Stimulated activated CD4-positive, alpha-beta T cell treated with anti-CD3 and anti-CD28 coated beads, Interleukin-2, amount 100 ng/mL, for 24 hours (primary cell): ENCODE measurements at places on chromosomes 3 and 15.

DNA sequence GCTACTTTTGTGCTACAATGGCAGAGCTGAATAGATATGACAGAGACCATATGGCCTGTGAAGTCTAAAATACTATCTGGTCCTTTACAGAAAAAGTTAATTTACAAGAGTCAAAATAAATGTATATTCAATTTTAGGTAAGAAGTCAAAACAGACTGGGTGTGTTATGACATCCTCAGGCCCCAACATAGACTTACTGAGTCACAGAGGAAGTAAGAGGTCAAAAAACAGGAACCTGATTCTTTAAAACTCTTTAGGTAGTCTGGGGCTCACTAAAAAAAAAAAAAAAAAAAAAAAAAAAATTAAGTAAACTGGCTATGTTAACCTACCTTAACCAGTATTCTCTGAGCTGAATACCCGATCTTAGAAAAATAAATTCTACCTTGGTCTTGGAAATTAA, 13.1 kb downstream of the DNAAF4 start:
- DNase-seq: no peak

DNA sequence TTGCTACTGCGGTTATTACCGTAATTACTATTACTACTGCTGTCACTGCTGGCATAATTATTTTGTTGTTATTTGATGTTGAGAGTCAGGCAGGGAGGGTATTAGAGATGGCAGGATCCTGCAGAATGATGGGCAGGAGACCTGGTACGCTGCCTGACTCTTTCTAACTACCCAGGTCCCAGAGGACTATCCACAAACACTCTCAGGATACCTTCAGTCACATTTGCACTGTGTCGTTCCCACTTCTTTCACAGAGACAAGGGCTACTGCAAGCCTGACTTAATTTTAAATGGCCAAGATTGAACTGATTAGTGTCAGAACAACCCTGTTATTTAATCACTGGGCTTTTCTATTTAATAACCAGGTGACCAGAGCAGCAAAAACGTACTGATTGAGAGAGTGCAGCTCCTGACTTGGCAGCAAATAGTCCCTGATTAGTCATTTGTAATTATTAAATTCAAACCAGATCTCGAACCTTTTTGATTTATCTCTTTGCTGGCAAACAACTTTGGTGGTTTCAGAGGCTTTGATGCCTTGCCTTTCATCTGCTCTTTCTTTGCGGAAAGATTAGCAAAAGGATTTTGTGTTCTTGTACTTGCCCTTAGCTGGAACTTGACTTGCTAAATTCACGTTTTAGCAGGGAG, 88.8 kb upstream of the ARHGEF3 start:
- no peak for DNase-seq

DNA sequence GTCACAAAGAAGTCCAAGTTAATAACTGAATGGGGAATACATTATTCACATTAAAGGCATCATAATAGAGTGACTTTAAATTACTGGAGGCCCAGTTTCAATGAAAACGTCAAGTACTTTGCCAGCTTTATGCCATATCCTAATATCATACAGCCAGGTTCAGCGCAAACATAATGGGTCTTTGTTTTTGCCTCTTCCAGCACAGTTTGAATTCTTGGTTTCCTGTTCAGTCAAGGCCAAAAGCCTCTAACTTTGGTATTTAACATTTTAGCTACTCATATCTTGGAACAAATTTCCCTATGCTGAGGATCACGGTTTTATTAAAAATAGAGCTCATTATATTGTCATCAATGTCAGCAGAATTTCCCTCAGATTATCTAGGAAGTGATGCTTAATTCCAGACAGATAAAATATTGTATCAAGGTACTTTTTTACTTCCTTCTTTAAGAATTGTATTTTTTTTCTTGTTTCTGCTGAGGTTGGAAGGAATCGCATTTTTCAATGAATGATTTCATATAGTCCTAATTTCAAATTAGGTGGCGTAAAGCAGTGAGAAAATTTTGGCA, 269.2 kb downstream of the THRB start:
- DNase-seq: no peak

- DNase-seq: peak; percentile 21
Observed at GRCh38 chr3:156483426-156483825, 71.5 kb downstream of the SSR3 start.

- DNase-seq: no peak
Observed at GRCh38 chr3:100149130-100149529, 34.8 kb upstream of the FILIP1L start.

DNA sequence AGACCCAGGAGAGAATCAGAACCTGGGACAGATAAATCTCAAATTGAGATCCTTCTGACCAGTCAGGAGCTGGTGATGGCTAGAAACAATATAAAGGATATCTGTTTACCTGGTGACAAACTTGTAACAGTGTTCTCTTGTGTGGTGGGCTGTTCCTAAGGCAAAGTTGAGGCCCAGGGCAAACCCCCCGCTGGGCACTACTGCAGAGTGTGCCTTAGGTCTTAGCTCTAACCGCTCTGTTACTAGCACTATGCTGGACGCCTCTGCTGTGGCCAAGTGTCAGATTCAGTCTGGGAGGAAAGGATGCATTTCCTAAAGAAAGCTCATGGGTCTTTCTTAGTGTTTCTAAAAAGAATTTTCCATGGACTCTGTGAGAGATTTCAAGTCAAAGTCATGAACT, 146.5 kb upstream of the MEIS2 start:
- no peak for DNase-seq

- no peak for DNase-seq
Observed at GRCh38 chr3:65573548-65574116, 465.1 kb downstream of the MAGI1 start.

GRCh38 chr3:66644549-66644948, 143.7 kb upstream of the LRIG1 start:
- DNase-seq: no peak

- DNase-seq: no peak
Observed at GRCh38 chr3:147699175-147699838, 290.1 kb downstream of the ZIC1 start.

- DNase-seq: no peak
Observed at GRCh38 chr3:141237701-141238521, 6.3 kb downstream of the PXYLP1 start.

GRCh38 chr3:169952045-169952444, 14.6 kb upstream of the SEC62 start:
- DNase-seq: no peak

DNA sequence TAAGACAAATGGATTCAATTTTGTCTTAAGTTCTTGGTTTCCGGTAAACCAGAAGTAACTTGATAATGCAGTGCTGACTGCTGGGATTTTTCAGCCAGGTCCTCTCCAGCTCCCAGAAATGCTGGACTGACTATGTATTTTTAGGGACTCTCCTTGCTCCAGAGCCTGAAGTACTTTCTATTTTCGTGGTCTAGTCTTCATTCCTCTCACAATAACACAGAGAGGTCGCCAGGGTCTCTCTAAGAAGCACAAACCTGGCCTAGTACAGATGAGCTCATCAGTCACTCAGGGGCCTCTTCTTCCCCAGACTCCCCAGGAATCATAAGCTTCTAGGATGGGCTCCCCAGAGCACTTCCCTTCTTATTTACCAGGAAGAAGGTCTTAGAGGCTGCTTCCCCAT, 85.8 kb downstream of the FAM174B start:
- no peak for DNase-seq

- no peak for DNase-seq
Observed at GRCh38 chr3:102174312-102174712, 260.5 kb upstream of the ZPLD1 start.

DNA sequence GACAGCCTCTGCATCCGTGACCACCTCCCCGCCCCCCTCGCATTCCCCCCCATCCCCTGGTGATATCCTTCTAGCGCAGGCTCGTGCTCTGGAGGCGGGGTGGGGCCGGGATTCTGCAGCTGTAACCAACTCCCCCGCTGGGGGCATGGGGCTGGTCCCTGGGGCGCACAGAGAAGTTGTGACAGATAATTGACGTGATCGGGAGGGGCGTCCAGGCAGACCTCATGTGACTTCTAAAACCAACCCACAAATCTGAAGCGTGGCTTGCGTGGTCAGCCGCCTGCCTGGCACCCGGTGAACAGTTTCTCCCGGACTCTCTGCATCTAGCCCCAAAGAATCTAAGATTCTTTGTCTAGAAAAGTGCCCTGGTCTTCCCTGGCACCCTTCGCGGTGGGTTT, 100.6 kb upstream of the IGF1R start:
- peak; percentile 17 for DNase-seq

DNA sequence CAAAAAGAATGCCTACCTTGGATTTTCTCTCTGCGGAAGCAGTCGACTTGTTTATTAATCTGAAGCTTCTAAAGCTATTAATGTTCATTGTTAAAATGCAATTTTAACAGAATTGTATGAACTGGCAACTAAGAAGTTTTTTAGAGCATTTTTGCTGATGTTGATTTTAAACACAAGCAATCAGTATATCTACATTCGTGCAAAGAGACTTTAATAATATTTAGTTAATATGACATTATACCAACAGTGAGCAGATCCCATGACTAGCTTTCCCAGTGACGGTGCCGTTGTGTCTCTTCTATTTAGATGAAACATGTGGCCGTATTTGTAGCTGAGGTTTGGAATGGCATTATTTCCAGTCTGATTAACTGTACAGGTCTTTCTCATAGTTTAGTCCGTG, 88.0 kb downstream of the PEX5L start:
- no peak for DNase-seq

GRCh38 chr3:194939949-194940770, 254.5 kb downstream of the FAM43A start:
- DNase-seq: no peak

DNA sequence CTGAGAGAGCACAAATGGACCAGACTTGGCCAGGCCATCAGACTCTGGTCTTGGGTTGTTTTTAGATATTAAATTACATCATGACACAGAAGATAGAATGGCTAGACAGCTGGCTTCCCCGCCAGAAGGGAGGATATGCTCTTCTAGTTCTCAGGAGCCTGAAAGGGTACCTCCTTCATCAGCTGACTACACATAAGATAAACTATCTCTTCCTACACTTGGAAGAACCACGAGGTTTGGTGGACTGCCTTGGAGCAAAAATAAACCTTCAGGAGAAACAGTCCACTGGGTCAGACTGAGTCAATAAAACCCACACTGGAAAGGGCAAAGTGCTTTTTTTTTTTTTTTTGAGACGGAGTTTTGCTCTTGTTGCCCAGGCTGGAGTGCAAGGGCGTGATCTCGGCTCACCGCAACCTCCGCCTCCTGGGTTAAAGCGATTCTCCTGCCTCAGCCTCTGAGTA, 26.3 kb upstream of the DYNC1LI1 start:
- DNase-seq: no peak

DNA sequence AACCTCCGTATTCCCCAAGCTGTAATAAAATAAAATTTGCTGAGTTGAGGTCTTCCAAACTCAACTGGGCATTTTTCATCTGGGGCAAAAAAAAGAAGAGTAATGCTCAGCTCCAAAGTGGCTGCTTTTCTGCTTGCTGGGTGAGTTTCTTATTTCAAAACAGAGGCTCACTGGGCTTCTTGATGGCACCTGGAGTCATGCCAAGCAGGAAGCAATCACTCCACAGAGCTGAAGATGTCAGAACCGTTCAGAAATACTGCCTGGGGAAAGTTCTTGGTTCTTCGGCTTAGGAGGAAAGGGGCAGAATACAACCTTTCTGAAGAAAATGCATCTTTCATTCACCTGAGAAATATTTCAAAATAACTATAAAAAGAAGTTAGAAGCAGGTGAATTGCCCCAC, 4.1 kb downstream of the CCR9 start:
- no peak for DNase-seq

DNA sequence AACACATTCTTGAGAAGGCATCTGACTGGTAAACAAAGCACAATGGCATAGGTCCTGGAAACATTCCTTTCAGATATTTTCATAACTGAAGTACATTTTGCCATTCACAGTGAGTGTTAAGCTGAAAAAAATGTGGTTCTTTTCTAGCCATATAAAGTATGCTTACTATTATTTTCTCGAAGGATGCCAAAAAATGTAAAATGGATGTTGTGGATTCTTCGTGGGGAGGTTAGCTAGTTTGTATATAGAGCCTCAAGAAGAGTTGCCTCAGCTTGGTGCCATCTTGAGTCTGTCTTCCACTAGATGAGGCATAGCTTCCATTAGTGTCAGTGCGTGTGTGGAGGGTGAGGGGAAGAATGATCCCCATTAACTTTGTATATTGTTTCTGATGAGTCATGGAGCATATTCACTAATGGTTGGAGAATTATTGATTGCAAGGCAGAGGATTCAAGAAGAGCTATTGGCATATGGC, 4.1 kb downstream of the MBNL1 start:
- DNase-seq: peak; percentile 55

GRCh38 chr3:94513600-94513999, 450.7 kb downstream of the NSUN3 start:
- no peak for DNase-seq

GRCh38 chr3:185555101-185555501, 2.7 kb upstream of the LIPH start:
- DNase-seq: no peak

DNA sequence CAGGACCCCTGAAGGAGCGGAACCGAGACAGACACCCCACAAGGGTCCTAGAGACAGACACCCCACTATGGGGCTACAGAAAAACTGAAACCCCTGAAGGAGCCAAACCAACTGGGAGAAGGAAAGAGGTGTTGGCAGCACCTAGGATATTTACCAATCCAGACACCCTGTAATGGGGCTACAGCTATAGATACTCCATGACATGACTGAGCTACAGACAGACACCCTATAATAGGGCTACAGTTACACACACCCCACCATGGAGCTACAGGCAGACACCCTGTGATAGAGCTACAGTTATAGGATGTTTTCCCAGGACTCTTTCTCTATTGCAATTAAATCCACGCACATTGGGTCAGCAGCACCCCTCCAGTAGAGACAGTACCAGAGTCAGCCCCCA, 22.6 kb upstream of the ADGRG7 start:
- no peak for DNase-seq

DNA sequence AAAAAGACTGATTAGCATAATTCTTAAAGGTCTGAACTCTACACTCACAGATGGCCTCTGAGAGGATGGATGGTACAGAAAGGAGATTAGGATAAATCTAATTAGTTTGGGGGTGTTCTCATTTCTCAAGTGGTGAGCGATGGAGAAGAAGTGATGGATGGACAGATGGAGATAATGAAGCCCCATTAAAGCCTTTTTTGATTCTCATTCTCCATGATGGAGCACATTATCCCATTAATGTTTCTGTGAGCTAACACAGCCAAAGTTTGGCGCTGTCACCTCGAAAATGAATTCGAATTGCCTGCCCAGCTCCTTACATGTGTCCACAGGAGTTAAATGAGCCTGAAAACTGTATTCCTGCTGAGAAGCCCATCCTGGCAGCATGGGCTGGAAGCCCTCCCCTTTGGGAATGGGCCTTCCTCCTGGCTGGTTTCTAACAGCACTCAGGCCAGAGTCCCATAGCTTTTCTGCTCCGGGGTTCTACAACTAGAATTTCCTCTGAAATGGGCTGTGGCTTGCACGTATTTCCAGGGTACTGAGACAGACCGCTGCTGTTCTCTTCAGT, 726.0 kb upstream of the CFAP20DC start:
- no peak for DNase-seq

GRCh38 chr3:32713181-32713580, 28.2 kb downstream of the CNOT10 start:
- DNase-seq: no peak

DNA sequence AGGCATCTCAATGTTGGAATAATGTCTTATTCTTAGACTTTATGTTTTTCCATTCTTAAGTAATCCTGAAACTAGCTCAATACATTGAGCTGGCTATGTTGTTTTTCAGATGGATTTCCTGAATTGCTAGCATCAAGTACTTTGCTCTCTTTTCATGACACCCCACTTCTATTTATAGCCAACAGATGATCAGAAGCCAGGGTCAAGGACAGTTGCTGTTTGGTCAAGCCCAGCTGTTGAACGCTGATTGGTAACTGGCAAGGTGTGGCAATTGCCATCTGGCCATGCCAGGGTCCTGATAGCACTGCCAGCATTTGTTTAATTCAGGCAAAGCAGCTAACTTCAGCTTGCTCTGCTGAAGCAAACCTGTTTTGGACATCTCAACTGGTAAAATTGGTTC, 46.2 kb upstream of the PLCL2 start:
- DNase-seq: no peak
